ENCODE measurements at places on chromosomes 16 and 17. TPM values are rescaled to one million over a fixed set of nuclear protein-coding genes. Genes with fewer than 3 reads are reported as not detected.

DNA sequence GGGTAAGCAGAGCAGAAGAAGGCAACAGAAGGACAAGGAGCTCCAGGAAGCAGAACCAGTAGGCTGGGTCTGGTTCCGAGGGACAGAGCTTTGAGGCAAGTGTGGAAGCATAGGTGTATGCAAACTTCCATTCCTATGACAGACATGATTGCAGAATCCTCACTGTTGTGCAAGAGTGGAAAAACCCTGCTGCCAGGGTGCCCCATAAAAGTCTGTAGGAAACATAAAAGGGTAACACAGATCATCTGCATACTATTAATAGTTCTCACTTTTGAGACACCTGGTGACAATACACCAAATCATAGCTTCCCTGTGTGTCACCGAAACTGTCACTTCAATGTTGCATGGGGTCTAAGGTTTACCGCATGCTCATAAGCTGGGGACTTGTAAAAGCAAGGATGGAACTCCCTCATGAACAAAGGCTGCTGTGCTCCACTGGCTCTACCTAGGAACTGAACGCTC, 39.7 kb downstream of the ARHGAP17 start:
- no peak for DNase-seq

GRCh38 chr17:4738136-4739121, 1.2 kb upstream of the ZMYND15 start:
- no peak for DNase-seq

- no peak for DNase-seq
Observed at GRCh38 chr16:81797443-81797842, 18.4 kb downstream of the PLCG2 start.

DNA sequence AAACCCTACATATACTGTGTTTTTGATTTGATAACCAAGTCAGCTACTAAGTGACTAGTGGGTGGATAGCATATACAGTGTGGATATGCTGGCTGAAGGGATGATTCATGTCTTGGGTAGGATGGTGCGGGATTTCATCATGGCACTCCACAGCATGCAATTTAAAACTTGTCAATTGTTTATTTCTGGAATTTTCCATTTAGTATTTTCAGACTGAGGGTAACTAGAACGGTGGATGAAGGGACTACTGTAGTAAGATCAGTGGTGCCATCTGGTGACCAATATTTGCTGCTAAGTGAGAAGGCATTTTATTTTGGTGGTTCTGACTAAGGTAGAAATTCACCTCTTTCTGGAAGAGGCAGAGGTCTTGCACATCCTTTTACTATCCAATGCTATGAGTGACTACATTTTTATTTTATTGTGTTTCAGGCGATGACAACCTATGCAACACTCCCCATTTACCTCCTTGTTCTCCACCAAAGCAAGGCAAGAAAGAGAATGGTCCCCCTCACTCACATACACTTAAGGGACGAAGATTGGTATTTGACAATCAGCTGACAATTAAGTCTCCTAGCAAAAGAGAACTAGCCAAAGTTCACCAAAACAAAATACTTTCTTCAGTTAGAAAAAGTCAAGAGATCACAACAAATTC, 3.1 kb downstream of the CDC6 start:
- no peak for DNase-seq

DNA sequence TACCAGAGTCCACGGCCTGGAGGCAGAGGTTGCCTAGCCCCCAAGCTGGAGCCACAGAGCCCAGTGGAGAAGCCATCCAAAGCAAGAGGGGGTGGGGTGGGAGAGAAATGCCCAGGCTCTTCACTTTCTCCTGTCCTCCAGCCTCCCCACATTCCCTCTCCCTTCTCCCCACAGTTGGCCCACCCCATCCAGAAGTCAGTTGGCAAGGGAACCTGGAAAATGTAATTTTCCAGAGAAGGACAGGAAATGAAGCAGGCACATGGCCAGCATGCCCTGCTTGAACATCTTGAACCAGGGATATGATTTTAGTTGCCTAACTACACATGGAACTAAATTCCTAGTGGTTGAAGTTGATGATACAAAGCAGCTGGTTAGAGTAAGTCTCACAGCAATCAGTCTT, 73.3 kb upstream of the IRX6 start:
- no peak for DNase-seq

- DNase-seq = peak; percentile 77
Observed at GRCh38 chr16:15427648-15428239, 6.6 kb upstream of the BMERB1 start.

DNA sequence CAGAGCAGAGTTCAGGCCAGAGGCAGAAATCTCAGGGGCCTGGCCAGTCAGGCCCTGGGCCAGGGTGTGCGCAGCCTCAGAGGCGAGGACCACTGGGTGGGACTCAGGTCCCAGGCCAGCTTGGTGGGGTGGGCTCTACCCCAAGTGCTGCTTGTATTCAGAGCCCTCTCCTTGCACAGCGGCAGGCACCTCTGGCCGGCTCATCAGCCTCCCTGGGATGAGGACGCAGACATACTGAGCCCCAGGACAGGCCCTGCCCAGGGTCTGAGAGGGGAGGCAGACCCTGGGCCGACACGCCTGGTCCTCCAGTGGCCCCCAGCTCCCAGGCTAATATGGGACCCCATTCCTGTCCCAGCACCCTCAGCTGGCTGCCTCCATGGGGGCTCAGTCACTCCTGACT, 7.6 kb upstream of the IL27 start:
- no peak for DNase-seq

DNA sequence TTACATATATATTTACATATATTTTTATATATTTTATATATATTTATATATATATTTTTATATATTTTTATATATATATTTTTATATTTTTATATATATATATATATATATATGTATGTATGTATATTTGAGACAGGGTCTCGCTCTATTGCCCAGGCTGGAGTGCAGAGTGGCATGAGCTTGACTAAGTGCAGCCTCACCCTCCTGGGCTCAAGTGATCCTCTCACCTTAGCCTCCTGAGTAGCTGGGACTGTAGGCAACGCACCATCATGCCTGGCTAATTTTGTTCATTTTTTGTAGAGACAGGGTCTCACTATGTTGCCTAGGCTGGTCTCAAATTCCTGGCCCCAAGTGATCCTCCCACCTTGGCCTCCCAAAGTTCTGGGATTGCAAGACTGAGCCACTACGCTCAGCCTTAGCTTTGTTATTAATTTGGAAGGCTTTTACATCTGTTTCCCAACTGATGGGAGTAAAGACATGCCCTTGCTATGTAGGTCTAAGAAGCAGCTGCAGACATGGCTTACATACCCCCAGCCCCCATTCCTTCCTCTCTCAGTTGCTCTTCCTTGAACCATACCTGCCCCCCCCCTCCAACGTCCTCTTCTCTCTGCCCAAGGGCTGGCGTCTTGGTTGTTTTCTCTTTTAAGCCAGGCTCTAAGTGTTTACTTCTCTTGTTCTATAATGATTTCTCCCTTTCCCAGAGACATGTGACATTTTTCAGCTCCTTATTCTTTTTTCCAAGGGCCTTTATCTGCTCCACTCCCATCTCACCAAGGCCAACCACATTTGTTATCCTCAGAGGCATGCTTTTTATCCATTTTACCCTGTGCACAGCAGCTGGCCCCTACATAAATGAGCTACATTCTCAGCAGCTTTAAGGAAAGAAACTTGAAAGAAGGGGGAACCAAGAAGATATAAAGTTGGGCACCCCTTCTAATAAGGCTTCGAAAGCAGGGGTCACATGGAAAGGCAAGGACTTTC, 64.2 kb upstream of the ATF7IP2 start:
- DNase-seq = no peak

- no peak for DNase-seq
Observed at GRCh38 chr17:31900877-31901276, 631 bp downstream of the UTP6 start.

DNA sequence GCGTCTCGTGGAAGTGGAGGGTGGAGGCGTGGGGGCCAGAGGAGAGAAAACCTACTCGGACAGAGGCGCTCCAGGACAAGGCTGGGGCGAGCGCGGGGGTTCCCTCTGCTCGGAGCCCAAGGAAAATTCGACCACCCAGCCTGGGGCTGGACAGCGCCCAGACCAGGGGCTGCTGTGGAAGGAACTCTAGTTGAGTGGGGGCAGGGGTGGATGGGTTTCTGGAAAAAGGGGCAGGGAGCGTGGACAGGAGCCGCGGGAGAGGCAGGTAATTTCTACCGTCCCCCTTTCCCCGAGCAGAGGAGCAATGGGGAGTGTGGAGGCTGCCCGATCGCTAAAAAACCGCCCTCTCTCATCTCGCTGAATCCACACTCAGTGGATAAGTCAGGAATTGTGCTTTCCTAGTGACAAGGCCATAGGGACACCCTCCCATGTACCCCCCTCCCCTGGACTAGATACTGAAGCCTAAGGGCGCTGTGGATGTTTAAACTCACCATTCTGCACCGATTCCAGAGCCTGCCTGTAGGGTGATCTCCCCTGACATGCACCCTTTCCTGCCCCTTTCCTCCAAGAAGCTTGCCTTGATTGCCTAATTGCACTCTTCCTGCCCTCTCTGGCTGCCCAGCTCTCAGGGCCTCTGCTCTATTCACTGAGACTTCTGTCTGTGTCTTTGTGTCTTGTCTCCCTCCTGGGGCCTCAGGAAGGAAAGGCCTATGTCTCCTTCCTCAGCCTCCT, 90.7 kb upstream of the TMEM97 start:
- no peak for DNase-seq

DNA sequence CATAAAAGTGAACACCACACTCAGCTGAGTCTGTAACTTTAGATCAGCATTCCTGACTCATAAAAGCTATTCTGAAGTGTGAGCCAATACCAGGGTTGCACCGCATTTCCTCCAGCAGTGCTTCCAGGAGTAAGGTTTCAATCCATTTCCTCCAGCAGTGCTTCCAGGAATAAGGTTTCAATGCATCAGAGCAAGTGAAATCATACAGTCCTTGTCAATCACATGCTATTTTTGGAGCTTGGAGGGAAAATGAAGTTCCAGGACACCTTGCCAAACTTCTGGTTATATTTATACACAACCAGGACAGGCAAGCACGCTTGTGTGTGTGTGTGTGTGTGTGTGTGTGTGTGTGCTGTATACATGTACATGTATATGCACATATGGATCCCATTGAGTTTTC, 327.6 kb downstream of the GRIN2A start:
- DNase-seq = peak; percentile 64

DNA sequence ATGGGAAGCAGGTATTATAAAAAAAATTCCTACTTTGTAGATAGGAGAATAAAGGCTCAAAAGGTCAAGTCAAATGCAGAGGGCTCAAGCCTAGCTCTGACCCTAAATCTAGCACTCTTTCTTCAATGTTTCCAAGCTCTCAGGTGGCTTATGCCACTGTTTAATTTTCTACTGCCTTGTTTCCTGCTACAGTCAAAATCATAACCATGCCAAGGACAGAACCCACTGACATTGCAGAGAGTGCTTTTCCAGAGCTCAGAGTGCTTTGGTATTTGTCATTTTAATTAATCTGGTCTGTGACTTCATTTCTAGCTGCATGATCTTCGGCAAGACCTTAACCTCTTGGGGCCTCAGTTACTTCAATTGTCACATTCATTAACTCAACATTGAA, 344.7 kb downstream of the CA10 start:
- DNase-seq = no peak

- DNase-seq = no peak
Observed at GRCh38 chr16:85648805-85649204, 35.7 kb downstream of the GSE1 start.

GRCh38 chr16:21946889-21947635, 6.1 kb upstream of the UQCRC2 start:
- DNase-seq = no peak

PYDC1 gene
- not detected for total RNA-seq

ADGRG1 gene
- 18.6 TPM for total RNA-seq

CES3 gene
- total RNA-seq = 1.6 TPM

SULT1A4 gene
- total RNA-seq = 2.7 TPM

TBC1D3I gene
- 0.20 TPM for total RNA-seq

ACAP1 gene
- total RNA-seq = 17.3 TPM

Measured in left ventricle myocardium superior (tissue), 1 donor.